Right atrium auricular region (tissue), 2 donors: ENCODE measurements at places on chromosomes 12 and 14. TPM values are rescaled to one million over a fixed set of nuclear protein-coding genes. Genes with fewer than 3 reads are reported as not detected.

DNA sequence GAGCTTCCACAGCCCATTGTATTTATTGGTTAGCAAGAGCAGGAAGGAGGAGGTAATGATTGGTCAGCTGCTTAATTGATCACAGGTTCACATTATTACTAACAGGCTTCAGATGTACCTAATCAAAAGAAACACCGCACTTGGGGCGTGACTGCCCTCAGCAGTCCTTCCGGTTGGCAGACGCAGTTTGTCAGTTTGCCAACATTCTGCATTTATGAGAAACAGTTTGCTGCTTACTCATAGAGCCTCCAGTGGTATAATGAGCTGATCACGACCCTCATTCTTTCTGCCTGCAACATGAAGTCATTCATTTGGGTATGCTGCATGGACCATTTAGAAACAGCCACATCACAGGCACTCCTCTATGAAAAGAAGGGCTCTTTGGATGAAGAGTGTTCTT, 42.5 kb upstream of the PPM1H start:
- DNase-seq = no peak
- H3K4me1 ChIP-seq = no peaks in the 10 kb centered on the region
- H3K36me3 ChIP-seq = no peaks in the 10 kb centered on the region
- no peak overlapping the region for H3K27ac ChIP-seq

The KRT2 gene
- total RNA-seq = not detected

The SPIC gene
- total RNA-seq = not detected

DNA sequence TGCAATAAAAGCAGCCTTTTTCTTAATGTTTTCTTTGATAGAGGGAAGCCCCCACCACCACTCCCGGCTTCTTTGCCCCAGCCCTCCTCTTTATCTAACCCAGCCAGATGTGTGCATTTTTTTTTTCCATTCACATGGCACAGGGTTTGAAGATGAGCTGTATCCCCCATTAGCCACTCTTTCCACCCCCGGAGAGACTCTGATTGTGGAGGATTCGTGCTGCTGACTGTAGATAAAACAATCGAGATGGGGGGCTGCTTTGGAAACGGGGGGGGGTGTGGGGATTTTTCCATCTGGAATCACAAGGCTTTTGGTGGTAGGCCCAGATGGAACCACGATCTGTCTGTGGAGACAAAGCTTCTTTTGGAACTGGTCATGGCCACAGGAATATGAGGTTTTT, 46.2 kb upstream of the VASH1 start:
- DNase-seq = no peak
- H3K4me3 ChIP-seq = no peak overlapping the region
- H3K36me3 ChIP-seq = no peaks in the 10 kb centered on the region
- H3K4me1 ChIP-seq = no peaks in the 10 kb centered on the region
- H3K27ac ChIP-seq = peak overlapping the region; percentile 65

The MARCHF9 gene
- 11.6 TPM for total RNA-seq

GRCh38 chr12:93442411-93443340, 929 bp upstream of the UBE2N start:
- peak overlapping the region; percentile 86 for H3K4me3 ChIP-seq
- no peak for DNase-seq
- H3K4me1 ChIP-seq = no peaks in the 10 kb centered on the region
- peak overlapping the region; percentile 93 for H3K27ac ChIP-seq
- H3K36me3 ChIP-seq = no peaks in the 10 kb centered on the region

- no peaks in the 10 kb centered on the region for H3K4me1 ChIP-seq
- no peak for DNase-seq
- no peak overlapping the region for H3K27ac ChIP-seq
- no peak overlapping the region for H3K4me3 ChIP-seq
These were observed 54.9 kb downstream of the PLEKHG7 start for GRCh38 chr12:92757597-92758121.

The POU6F1 gene
- total RNA-seq = 6.0 TPM

The EML1 gene
- total RNA-seq = 30.2 TPM

The LRRC10 gene
- 3.1 TPM for total RNA-seq

DNA sequence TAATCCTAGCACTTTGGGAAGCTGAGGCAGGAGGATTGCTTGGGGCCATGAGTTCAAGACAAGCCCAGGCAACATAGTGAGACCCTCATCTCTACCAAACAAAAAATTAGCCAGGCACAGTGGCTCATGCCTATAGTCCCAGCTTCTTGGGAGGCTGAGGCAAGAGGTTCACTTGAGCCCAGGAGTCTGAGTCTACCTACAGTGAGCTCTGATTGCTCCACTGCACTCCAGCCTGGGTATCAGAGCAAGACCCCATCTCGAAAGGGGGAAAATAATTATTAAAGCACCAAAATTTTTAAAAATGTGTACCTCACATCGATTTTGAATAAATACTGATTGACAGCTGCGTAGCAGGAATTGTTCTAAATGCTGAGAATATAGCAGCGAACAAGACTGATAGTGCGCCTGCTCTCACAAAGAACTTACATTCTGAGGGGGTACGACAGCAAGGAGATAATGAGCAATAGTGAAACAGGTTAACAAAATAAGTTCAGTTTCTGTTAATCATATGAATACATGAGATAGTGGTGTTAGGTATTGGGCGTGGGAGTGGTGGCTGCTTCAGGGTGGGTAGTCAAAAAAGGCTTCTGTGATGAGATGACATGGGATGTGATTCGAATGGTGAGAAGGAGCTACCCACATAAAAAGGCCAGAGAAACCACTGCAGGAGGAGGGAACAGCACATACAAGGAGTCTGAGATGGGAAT, 19.6 kb downstream of the HCFC2 start:
- DNase-seq = no peak
- H3K27ac ChIP-seq = no peak overlapping the region
- peaks cover 44% of the 10 kb centered on the region for H3K36me3 ChIP-seq
- no peaks in the 10 kb centered on the region for H3K27me3 ChIP-seq

- no peak overlapping the region for H3K4me3 ChIP-seq
- no peaks in the 10 kb centered on the region for H3K4me1 ChIP-seq
- H3K27ac ChIP-seq = no peak overlapping the region
- no peak for DNase-seq
These were observed 29.2 kb downstream of the DIP2B start for GRCh38 chr12:50533971-50534370.

The A2ML1 gene
- not detected for total RNA-seq

DNA sequence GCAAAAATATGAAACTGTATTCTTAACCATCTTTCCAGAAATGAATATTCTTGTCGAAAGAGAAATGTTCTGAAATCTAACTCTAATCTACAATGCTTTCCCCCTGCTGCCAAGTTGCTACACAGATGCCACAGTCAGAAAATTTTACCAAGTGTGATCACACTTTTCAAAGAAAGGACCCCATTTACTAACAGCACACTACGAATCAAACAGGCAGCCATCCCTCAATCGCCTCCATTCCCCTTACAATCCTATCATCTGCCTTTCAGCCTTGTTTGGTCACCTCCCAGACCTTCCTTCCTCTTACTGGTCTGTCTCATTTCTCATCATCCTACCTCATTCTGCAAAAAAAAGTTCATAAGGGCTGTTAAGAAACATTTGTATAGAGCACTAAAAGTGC, 190.1 kb downstream of the MED13L start:
- no peaks in the 10 kb centered on the region for H3K4me1 ChIP-seq
- no peaks in the 10 kb centered on the region for H3K27me3 ChIP-seq
- H3K27ac ChIP-seq = no peak overlapping the region
- H3K36me3 ChIP-seq = no peaks in the 10 kb centered on the region
- no peak for DNase-seq
- no peak overlapping the region for H3K4me3 ChIP-seq

GRCh38 chr12:130423991-130424857, 86.5 kb downstream of the PIWIL1 start:
- no peak overlapping the region for H3K27ac ChIP-seq
- H3K27me3 ChIP-seq = no peaks in the 10 kb centered on the region
- no peak for DNase-seq
- no peaks in the 10 kb centered on the region for H3K36me3 ChIP-seq

GRCh38 chr12:70180130-70180529, 63.1 kb upstream of the CNOT2 start:
- H3K27me3 ChIP-seq = no peaks in the 10 kb centered on the region
- no peaks in the 10 kb centered on the region for H3K4me1 ChIP-seq
- H3K36me3 ChIP-seq = no peaks in the 10 kb centered on the region
- H3K4me3 ChIP-seq = no peak overlapping the region
- no peak overlapping the region for H3K27ac ChIP-seq
- no peak for DNase-seq

DNA sequence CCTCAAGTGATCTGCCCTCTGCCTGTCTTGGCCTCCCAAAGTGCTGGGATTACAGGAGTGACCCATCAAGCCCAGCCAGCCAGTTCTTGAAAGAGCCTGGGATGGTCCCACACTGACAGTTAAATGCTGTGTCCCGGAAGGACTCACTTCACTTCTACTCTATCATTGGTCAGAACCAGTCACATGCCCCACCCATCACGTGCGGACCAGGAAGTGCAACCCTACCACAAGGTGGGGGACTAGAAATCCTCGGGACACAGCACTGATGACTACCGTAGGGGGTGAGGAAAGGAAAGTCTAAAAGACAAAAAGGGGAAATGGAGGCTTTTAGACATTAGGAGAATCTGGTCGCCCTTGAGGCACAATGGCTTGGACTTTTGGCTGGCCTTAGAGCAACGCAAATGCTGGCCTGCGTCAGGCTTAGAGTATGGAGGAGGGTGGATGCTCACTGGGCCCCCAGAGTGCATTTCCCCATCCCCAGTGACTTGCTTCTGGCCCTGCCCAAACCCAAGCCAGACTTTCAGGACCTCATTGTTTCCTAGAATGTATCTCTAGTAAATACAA, 207.7 kb downstream of the TTC8 start:
- H3K27ac ChIP-seq = no peak overlapping the region
- no peaks in the 10 kb centered on the region for H3K36me3 ChIP-seq
- no peak overlapping the region for H3K4me3 ChIP-seq
- H3K27me3 ChIP-seq = no peaks in the 10 kb centered on the region
- no peak for DNase-seq

DNA sequence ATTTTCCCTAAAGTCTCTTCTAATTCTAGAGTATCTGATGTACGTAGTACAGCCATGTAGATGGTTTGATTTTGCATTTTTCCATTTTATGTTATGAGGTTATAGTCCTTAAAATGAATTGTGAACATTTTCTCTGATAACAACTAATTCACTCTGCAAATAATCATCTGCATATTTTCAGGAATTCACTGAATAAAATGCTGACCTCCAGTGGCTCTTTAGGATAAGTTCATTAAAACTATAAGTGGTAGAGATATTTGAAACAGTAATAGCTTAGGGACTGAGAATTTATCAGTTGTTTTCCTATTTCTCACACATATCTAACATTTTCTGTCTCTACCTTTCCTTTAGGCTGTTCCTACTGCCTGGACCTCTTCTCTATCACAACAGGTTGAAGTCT, 4.4 kb downstream of the MSRB3 start:
- no peak overlapping the region for H3K4me3 ChIP-seq
- no peaks in the 10 kb centered on the region for H3K36me3 ChIP-seq
- no peak for DNase-seq

- no peaks in the 10 kb centered on the region for H3K4me1 ChIP-seq
- H3K4me3 ChIP-seq = no peak overlapping the region
- DNase-seq = no peak
- H3K36me3 ChIP-seq = no peaks in the 10 kb centered on the region
These were observed 25.8 kb upstream of the C12orf76 start for GRCh38 chr12:110074089-110074488.

- H3K36me3 ChIP-seq = no peaks in the 10 kb centered on the region
- no peaks in the 10 kb centered on the region for H3K4me1 ChIP-seq
- H3K27me3 ChIP-seq = no peaks in the 10 kb centered on the region
- no peak for DNase-seq
- H3K27ac ChIP-seq = no peak overlapping the region
These were observed 21.8 kb upstream of the CPM start for GRCh38 chr12:68954811-68955210.

- H3K27ac ChIP-seq = no peak overlapping the region
- H3K4me1 ChIP-seq = no peaks in the 10 kb centered on the region
- no peak for DNase-seq
These were observed 12.5 kb upstream of the AJUBA start for GRCh38 chr14:22994762-22995275.

The GARIN6 gene
- not detected for total RNA-seq

- H3K4me1 ChIP-seq = no peaks in the 10 kb centered on the region
- no peaks in the 10 kb centered on the region for H3K36me3 ChIP-seq
- no peaks in the 10 kb centered on the region for H3K27me3 ChIP-seq
These were observed 113.4 kb downstream of the CRADD start for GRCh38 chr12:93790472-93791152.

- peaks cover 62% of the 10 kb centered on the region for H3K4me1 ChIP-seq
- H3K27ac ChIP-seq = no peak overlapping the region
- DNase-seq = no peak
- H3K4me3 ChIP-seq = no peak overlapping the region
- no peaks in the 10 kb centered on the region for H3K27me3 ChIP-seq
- H3K36me3 ChIP-seq = peaks cover 64% of the 10 kb centered on the region
These were observed 66.4 kb downstream of the RFLNA start for GRCh38 chr12:124361074-124361970.

The ARHGEF25 gene
- 11.0 TPM for total RNA-seq

The DIO2 gene
- total RNA-seq = 0.28 TPM

The TAS2R30 gene
- total RNA-seq = 0.44 TPM

DNA sequence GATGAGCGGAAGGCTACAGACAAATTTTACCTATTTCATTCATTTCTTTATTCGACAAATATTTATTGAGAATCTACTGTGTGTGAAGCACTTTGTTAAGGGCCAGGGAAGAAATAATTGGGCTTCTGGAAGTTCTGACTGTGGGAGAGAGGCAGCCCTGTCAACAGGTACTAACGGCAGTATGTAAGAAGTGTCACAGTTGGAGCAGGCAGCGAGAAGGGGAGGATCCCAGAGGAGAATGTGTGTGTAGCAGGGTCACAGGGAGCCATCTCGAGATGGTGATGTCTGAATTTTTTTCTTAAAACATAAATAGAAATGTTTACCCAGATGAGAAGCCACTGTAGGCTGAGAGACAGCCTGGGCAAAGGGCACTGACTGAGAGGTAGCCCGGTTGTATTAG, 163.3 kb upstream of the SLC38A2 start:
- H3K27ac ChIP-seq = peak overlapping the region; percentile 80
- H3K27me3 ChIP-seq = no peaks in the 10 kb centered on the region
- no peak overlapping the region for H3K4me3 ChIP-seq
- H3K4me1 ChIP-seq = no peaks in the 10 kb centered on the region
- H3K36me3 ChIP-seq = no peaks in the 10 kb centered on the region

DNA sequence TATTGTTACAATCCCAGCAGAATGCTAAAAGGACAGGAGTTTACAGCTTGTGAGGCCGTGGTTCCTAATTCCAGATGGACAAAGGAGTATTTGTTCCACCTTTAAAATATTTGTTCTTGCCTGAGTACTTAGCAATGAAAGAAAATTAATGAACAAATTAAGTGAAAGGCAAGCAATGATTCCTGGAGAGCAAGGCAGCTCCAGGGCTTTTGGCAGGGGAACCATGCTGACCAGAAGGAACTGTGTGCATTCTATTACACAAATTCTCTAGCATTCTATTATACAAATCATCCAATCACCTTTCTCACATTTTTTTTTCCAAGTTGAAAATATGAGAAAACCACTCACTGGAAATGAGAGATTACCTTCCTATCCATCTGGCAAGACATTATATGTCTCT, 1.8 kb upstream of the BMAL2 start:
- H3K4me1 ChIP-seq = no peaks in the 10 kb centered on the region
- no peak overlapping the region for H3K27ac ChIP-seq
- no peak overlapping the region for H3K4me3 ChIP-seq
- DNase-seq = no peak
- peaks cover 19% of the 10 kb centered on the region for H3K36me3 ChIP-seq
